Smooth muscle cell of trachea (primary cell): ENCODE measurements at places on chromosomes 2 and 18. TPM values are rescaled to one million over a fixed set of nuclear protein-coding genes. Genes with fewer than 3 reads are reported as not detected.

TEKT4 gene
- not detected in 2 replicates for total RNA-seq

CABLES1 gene
- total RNA-seq, result 10.2 and 35.7 TPM in 2 replicates

COLEC11 gene
- 0.44 TPM in 1 of 2 replicates, not detected in the other for total RNA-seq

TMEM131 gene
- total RNA-seq, result 36.4 and 50.5 TPM in 2 replicates

ATOH8 gene
- 22.4 and 55.9 TPM in 2 replicates for total RNA-seq

DSC3 gene
- total RNA-seq, result 0.15 and 0.33 TPM in 2 replicates

IKZF2 gene
- total RNA-seq, result 9.9 and 15.6 TPM in 2 replicates

AQP4 gene
- not detected in 2 replicates for total RNA-seq

FIGN gene
- 1.2 and 2.3 TPM in 2 replicates for total RNA-seq

GDF7 gene
- 0.15 TPM in 1 of 2 replicates, not detected in the other for total RNA-seq

NCKAP5 gene
- total RNA-seq, result 1.8 and 3.5 TPM in 2 replicates

CTLA4 gene
- total RNA-seq, result not detected in 2 replicates

DSG1 gene
- total RNA-seq, result not detected in 2 replicates

AMER3 gene
- under 0.01 TPM in 1 of 2 replicates, not detected in the other for total RNA-seq

CDH19 gene
- total RNA-seq, result not detected in 2 replicates

CRYGC gene
- total RNA-seq, result not detected in 2 replicates

IMMT gene
- 45.5 and 67.5 TPM in 2 replicates for total RNA-seq

SRBD1 gene
- 13.6 and 27.9 TPM in 2 replicates for total RNA-seq

CIDEA gene
- 0.29 TPM in 1 of 2 replicates, not detected in the other for total RNA-seq

ANKRD29 gene
- total RNA-seq, result 8.6 and 15.5 TPM in 2 replicates

SGPP2 gene
- not detected in 2 replicates for total RNA-seq

AKAIN1 gene
- not detected in 2 replicates for total RNA-seq

LOXHD1 gene
- total RNA-seq, result not detected in 2 replicates

WNT6 gene
- not detected in 2 replicates for total RNA-seq

SLC9A4 gene
- total RNA-seq, result not detected in 2 replicates

LHCGR gene
- total RNA-seq, result not detected in 2 replicates

SLC38A11 gene
- total RNA-seq, result 0.29 and 0.99 TPM in 2 replicates

YPEL5 gene
- total RNA-seq, result 87.3 and 113 TPM in 2 replicates

PROKR1 gene
- total RNA-seq, result not detected in 2 replicates

LRRTM4 gene
- under 0.01 TPM in 1 of 2 replicates, not detected in the other for total RNA-seq

VWC2L gene
- not detected in 2 replicates for total RNA-seq

SLC4A5 gene
- under 0.01 and 0.44 TPM in 2 replicates for total RNA-seq

GRHL1 gene
- 0.58 and 0.66 TPM in 2 replicates for total RNA-seq

IL1RN gene
- 0.17 and 1.2 TPM in 2 replicates for total RNA-seq

ZNF519 gene
- 3.6 and 4.4 TPM in 2 replicates for total RNA-seq

TMEM198 gene
- 0.73 and 2.3 TPM in 2 replicates for total RNA-seq

CRYBA2 gene
- not detected in 2 replicates for total RNA-seq

VWA3B gene
- total RNA-seq, result 0.17 TPM in 1 of 2 replicates, not detected in the other

TMEM247 gene
- not detected in 2 replicates for total RNA-seq

GREB1L gene
- total RNA-seq, result 0.15 TPM in 1 of 2 replicates, not detected in the other

SPP2 gene
- not detected in 2 replicates for total RNA-seq

PLEKHH2 gene
- 2.5 and 5.7 TPM in 2 replicates for total RNA-seq

ACVR1C gene
- 0.44 and 0.50 TPM in 2 replicates for total RNA-seq
